ENCODE measurements at places on chromosomes 7 and 10.

DNA sequence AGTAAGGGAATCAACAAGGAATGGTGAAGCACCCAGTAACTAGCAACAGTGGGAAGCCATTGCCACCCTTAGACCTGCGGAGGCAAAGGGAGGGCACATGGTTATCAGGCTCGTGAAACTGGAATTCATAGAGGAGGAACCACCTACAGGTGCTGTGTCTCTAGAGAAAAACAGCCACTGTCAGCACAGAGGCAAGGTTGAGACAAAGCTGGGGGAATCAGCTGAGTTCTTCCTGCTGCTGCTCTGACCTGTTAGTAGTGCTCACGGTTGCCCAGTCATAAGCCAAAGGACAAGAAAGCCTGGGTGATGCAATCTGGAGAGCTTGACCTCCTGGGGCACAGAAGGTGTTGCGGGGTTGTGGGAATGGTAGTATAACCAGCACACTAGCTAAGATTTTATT lies 110.1 kb downstream of the TPST1 start:
- no peak for DNase-seq

- no peak for DNase-seq
These were observed 5.9 kb downstream of the KCP start for GRCh38 chr7:128904381-128905197.

DNA sequence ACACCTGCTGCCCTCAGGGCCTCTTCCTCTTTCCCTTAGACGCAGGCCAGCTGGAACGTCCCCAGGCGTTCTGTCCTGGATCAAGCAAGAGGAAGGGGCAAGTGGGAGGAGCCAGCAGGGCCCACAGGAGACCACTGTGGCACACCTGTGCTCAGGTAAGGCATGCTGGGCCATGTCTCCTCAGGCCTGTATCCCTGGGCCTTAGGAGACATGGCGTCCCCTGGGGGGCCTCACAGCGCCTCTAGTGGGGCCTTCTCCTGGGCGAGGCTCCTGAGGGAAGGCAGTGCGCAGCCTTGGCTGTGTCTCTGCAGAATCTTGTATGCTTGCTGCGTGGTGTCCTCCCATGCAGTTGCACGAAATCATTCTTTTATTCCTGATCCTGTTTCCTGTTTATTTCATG lies 31.3 kb downstream of the ZNF783 start:
- no peak for DNase-seq

DNA sequence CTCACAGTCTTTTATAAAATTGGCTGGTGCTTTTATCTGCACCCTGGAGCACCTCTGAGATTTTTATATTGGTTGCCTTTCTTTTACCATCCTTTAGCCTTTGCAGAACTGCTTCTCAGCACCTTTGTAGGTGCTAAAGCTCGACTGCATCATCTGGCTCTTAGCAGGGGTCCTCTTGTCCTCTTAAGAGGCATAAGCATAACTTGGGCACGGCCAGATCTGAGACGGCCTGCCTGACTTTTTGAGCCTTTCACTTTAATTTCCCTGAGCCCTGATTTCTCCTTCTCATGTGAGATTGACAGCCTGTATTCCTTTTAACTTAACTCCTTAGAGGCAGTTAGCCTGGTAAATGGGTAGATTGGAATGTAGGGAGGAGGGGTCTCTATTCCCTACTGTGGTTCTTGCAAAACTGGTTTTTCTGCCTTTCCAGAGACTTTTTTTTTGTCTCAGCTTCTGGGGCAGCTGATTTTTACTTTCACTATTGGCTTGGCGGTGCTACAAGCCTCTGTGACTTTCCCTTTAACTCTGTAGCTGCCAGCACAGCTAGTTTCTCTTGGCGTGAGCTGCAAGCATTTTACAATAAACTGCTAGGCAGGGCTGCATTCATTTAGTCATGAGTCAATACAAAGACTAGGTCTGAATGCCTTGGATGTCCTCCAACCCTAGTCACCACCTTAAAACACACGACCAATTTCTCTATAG lies 24.0 kb downstream of the ZPBP start:
- DNase-seq, result no peak

DNA sequence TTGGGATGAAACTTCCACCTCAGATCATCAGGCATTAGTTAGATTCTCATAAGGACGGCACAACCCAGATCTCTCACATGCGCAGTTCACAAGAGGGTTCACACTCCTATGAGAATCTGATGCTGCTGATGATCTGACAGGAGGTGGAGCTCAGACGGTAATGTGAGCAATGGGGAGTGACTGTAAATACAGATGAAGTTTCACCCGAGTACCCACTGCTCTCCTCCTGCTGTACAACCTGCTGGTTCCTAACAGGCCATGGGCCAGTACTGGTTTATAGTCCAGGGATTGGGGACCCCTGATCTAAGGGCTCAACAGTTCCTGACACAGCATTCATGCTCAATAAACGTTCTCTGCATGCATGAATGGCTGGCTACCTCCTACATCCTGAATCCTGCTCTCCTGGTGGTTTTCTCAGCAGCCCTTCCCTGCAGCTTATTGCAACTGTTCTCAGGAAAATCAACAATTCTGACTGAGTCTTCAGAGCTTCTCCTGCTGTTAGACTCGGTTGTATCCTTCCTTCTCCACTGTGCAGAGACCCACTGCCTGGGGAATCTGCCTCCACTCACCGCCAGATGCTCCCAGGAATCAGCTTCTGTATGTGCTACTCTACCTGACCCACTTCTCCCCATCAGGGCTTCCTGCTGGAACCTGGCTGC lies 17.4 kb downstream of the PDE6C start:
- DNase-seq, result no peak

DNA sequence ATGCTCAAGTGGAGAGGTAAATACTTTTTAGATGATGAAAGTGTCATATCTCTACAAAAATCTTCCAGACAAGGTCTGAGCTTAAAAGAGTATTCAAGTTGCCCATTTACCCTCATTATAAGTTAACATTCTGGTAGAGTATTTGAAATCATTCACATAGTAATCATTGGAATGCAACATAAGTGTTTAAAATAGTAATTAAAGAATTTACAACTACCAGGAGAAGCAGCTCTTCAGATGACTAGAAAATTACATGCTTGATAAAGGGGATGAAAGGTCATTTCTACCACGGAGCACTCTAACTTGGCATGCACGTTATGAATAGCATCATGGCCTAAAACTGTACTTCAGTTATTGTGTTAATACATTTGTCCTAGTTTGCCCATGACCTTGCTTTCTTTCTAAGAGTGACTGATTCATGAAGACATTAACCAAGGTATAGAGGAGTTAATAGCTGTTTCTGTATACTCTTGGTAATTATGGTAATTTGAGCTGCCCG lies 120.0 kb downstream of the SEMA3E start:
- DNase-seq, result no peak

GRCh38 chr7:36982766-36983165 lies 258.5 kb upstream of the AOAH start:
- no peak for DNase-seq

GRCh38 chr10:90047243-90047729 lies 345.9 kb downstream of the KIF20B start:
- no peak for DNase-seq

Measured in activated gamma-delta T cell (primary cell).